ENCODE measurements at places on chromosomes 5 and 9. TPM values are rescaled to one million over a fixed set of nuclear protein-coding genes. Genes with fewer than 3 reads are reported as not detected.

- DNase-seq: no peak
Measured at GRCh38 chr5:2894316-2894715, 142.8 kb upstream of the IRX2 start.

DNA sequence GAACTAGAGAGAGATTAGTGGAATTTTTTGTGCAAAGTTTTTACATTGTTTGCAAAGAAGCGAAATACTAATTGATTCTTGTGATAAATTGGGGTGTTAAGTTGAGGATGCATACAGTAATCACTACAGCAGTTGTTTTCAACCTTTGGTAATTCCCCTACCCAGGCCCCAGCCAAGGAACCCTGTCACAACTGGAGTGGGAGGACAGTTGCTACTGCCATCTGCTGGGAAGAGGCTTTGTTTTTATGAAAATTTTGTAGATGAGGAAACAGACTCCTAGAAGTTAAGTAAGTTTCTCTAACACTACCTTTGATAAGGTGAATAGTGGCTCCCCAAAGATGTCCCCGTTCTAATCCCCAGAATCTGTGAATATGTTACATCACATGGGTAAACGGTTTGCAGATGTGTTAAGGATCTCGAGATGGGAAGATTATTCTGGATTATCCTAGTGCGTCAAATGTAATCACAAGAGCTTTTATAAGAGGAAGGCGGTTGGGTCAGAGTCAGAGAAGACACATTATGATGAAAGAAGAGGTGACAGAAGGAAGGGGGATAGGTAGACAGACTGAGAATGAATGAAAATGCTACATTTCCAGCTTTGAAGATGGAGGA, 34.0 kb upstream of the PPP1R2B start:
- DNase-seq: no peak

DNA sequence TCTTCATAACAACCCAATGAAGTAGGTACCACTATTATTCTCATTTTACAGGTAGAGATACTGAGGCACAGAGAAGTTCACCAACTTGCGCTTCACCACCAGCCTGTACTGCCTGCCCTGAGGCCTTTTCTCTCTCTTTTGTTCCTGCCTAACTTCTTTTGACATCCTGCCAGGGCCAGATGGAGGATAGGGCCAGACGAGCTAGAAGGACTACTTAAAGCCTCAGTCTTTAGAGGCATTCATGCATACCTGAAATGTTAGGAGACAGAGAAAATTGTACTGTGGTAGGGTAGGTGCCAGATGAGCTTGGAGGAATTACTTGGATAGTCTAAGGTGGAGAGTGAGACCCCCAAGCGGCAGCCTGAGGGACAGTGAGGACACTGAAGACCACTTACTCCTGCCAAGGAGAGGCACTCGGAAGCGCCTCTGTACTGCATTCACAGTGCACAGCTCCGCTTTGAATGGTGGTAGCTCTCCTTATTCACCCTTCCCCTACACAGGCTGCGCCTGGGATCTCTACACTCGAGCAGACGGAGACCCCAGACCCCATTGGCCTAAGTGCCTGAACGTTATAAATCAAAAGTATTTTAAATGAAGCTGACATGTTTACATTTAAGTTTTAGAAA, 6.2 kb upstream of the ORM1 start:
- DNase-seq: no peak

DNA sequence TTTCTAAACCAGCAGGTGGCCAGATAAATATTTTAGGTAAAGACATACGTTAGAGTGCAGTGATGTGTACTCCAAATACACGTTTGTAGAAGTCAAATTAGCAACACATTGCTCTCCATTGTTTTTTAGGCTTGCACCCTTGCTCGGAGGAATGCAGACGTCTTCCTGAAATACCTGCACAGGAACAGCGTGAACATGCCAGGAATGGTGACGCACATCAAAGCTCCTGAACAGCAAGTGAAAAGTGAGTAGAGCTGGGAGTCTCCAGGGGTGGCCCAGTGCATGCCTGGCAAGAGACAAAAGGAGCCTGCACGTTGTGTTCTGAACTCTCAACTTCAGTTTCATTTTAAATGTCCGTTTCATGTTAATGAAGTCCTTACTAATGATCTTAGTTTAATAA, 207.5 kb upstream of the OTULINL start:
- DNase-seq: no peak

GRCh38 chr5:128276537-128277216, 193.1 kb downstream of the SLC12A2 start:
- DNase-seq: no peak

DNA sequence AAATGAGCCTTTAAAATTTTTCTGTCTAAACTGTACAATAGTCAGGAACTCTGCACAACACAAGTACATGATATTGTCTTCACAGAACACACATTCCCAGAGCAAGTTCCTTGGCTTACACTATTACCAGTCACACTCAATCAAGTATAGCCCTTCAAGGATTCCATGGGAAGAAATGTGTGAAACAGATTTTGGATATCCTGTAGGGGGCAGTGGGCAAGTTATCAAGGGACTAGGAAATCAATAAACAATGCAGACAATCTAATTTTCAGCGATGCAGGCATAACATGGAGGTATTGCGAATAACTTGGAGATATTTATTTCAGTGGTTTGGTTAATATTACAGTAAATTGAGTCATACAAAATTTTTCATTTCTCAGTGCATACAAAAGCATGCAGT, 1171.5 kb upstream of the NUDT12 start:
- no peak for DNase-seq

GRCh38 chr5:143705381-143705780, 106.6 kb upstream of the HMHB1 start:
- no peak for DNase-seq

- DNase-seq: no peak
Measured at GRCh38 chr9:27591093-27591492, 17.8 kb upstream of the C9orf72 start.

The CD180 gene
- total RNA-seq: 1.3 TPM

The LHX3 gene
- total RNA-seq: not detected

The RNF208 gene
- total RNA-seq: 5.8 TPM

The DBH gene
- not detected for total RNA-seq

The RHOBTB3 gene
- 56.5 TPM for total RNA-seq

The SPATA6L gene
- total RNA-seq: 4.5 TPM

The PCDHAC1 gene
- 0.24 TPM for total RNA-seq

The MAPK9 gene
- total RNA-seq: 37.4 TPM

The HABP4 gene
- 14.1 TPM for total RNA-seq

All from mucosa of descending colon (tissue), 3 donors.